ENCODE measurements at places on chromosomes 1 and 21.

DNA sequence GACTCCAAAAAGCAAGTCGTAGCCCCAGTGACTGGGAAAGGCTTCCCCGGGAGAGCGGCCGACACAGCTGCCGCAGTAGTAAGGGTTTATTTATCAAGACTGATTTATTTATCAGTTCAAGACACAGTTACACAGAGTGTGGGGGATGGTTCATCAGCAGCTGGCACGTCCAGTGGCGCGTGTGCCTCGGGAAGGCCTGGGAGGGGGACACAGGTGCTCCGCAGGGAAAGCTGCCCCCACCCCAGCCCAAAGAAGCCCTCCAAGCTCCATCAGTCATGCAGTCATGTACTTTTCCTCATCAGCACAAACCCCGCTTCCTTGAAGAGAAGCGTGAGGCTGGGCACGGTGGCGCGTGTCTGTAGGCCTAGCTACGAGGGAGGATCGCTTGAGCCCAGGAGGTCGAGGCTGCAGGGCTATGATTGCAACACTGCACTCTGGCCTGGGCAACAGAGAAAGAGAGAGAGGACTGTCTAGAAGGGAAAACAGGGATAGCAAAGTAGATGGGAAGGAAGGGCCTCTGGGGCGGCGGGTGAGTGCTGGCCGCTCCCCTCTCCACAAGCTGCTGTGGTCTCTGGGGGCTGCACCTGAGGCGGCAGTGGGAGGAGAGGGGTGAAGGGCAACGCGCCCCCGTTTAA is 53.2 kb downstream of the PRKCZ start:
- DNase-seq, result no peak

GRCh38 chr1:63010913-63011660 is 227.2 kb downstream of the ATG4C start:
- DNase-seq, result peak; percentile 76

- DNase-seq, result no peak
These were observed 56.6 kb upstream of the C1orf174 start for GRCh38 chr1:3956527-3957170.

- no peak for DNase-seq
These were observed 71.4 kb upstream of the ARTN start for GRCh38 chr1:43861988-43862735.
